Activated CD4-positive, alpha-beta T cell treated with anti-CD3 and anti-CD28 coated beads, Interleukin-2, amount 10 ng/mL, durations not matched to agents 24 days and 14 days (primary cell): ENCODE measurements at places on chromosomes 1 and 21. TPM values are rescaled to one million over a fixed set of nuclear protein-coding genes. Genes with fewer than 3 reads are reported as not detected.

- no peak overlapping the region for H3K27ac ChIP-seq
- peaks cover 4% of the 10 kb centered on the region for H3K4me1 ChIP-seq
- H3K27me3 ChIP-seq: no peaks in the 10 kb centered on the region
- DNase-seq: no peak
Observed at GRCh38 chr1:185073725-185074124, 28.4 kb downstream of the RNF2 start.

GRCh38 chr21:37183749-37184148 lies 83.4 kb downstream of the VPS26C start:
- peaks cover 46% of the 10 kb centered on the region for H3K36me3 ChIP-seq
- H3K4me3 ChIP-seq: no peak overlapping the region
- no peaks in the 10 kb centered on the region for H3K27me3 ChIP-seq
- H3K27ac ChIP-seq: peak overlapping the region; percentile 10
- DNase-seq: peak; percentile 53

DNA sequence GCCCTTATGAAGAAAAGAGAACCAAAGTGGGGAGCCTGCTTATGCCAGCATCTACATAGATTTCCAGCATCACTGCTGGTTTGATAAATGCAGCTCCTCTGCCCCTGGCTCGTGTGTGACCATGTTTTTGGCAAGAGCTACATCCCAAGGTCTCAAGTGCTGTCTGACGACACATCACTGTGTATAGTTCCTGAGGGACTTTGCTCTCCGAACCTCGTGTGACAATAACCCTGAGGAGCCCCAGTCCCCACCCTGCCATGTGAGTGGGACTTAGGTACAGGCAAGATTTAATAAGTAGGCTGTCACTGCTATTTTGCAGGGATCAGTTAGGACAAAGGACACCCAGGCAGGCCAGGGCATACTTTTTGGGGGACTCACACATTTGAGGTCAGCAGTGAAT lies 28.8 kb upstream of the RERE start:
- H3K4me1 ChIP-seq: peaks cover 2% of the 10 kb centered on the region
- H3K27me3 ChIP-seq: no peaks in the 10 kb centered on the region
- no peak overlapping the region for H3K27ac ChIP-seq
- no peak overlapping the region for H3K4me3 ChIP-seq
- DNase-seq: no peak

DNA sequence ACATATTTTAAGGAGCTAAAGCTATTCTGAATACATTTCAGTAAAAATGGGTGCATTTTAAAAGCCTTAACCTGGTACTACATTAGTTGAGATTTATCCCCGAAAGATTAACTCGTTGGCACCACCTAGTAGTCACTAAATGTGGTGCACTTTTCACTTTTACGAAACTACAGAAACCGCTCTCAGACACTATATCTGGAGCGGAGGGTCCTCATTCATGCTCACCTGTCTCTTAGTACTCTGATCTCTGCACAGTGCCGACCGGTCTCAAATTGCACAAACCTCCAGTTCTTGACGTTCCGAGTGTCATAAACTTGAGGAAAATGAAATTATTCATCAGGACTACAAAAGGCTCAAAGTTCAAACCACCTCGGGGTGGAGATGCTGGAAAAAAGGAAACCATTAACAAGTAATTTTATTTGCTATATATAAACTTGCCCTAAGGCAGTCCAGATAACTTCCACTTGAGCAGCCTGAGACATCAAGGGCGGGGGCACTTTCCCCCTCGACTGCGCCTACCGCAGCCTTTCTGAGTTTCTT lies 722 bp downstream of the LZIC start:
- peak; percentile 78 for DNase-seq
- H3K36me3 ChIP-seq: peaks cover 14% of the 10 kb centered on the region
- peaks cover 11% of the 10 kb centered on the region for H3K4me1 ChIP-seq
- H3K27me3 ChIP-seq: no peaks in the 10 kb centered on the region
- H3K27ac ChIP-seq: peak overlapping the region; percentile 95

The KPRP gene
- total RNA-seq: not detected in 2 replicates
